ENCODE measurements at places on chromosomes 13 and 19.

- no peak for DNase-seq
Observed at GRCh38 chr19:46978171-46978869, 41.3 kb upstream of the NPAS1 start.

GRCh38 chr13:63041640-63042414 is 1626.2 kb upstream of the PCDH20 start:
- DNase-seq = no peak

DNA sequence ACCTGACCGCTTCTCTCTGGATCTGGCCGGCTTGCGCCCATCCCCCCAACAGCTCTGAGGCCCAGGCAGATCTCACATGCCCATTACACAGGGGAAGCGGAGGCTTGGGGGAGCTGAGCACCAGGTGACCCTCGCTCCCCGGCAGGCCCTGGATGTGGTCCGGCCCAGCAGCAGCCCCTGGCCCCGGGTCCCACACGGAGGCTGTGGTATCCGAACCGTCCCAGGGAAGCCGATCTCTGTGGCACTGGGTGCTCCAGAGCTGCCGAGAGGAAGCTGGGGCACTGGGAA is 27.7 kb downstream of the SBNO2 start:
- DNase-seq = no peak

GRCh38 chr13:83831796-83832195 is 50.5 kb downstream of the SLITRK1 start:
- DNase-seq = no peak

- DNase-seq = peak; percentile 69
Observed at GRCh38 chr19:48492925-48493717, 18.5 kb downstream of the LMTK3 start.

GRCh38 chr13:22287343-22287920 is 616.6 kb downstream of the FGF9 start:
- no peak for DNase-seq

- no peak for DNase-seq
Observed at GRCh38 chr19:28468701-28469459, 744.1 kb downstream of the UQCRFS1 start.

DNA sequence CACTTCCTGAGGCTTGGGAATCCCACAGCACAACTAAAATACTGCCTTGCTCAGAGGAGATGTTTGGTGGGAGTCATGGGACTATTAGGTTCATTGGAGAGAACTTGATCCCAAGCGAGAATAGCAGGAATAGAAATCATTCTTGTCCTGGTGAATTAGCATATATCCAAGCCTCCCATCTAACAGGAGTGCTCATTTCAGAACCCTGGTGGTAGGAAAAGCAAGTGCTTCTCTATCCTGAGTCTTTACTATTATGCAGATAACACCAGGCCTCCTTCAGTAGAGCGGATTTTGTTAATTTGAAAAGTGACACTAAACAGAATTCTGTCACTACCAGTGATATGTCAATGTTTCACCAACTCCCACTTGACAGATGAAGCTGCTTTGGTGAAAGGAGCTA is 199.5 kb downstream of the ATP8A2 start:
- DNase-seq = no peak

GRCh38 chr13:46059405-46059804 is 6.9 kb upstream of the ZC3H13 start:
- DNase-seq = no peak

- no peak for DNase-seq
Observed at GRCh38 chr19:11064831-11065303, 24.4 kb upstream of the LDLR start.

- DNase-seq = no peak
Observed at GRCh38 chr19:8655340-8655709, 24.9 kb downstream of the NFILZ start.

DNA sequence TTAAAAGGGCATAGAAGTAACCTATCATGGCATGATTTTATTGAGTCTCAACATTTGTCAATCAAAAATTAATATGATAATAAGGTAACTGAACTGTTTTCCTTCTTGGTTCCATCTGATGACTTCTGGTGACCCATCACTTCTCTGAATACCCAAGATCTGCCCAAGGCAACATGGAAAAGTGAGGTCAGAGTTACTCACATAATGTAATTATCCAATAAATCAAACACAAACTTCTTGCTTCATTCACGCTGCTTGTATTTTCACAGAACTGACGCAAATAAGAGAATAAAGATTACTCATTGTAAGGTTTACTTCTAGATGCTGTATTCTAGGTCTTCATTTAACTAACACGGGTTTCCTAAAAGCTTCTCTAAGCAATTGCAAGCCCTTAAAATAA is 361.6 kb downstream of the RBM26 start:
- DNase-seq = no peak

DNA sequence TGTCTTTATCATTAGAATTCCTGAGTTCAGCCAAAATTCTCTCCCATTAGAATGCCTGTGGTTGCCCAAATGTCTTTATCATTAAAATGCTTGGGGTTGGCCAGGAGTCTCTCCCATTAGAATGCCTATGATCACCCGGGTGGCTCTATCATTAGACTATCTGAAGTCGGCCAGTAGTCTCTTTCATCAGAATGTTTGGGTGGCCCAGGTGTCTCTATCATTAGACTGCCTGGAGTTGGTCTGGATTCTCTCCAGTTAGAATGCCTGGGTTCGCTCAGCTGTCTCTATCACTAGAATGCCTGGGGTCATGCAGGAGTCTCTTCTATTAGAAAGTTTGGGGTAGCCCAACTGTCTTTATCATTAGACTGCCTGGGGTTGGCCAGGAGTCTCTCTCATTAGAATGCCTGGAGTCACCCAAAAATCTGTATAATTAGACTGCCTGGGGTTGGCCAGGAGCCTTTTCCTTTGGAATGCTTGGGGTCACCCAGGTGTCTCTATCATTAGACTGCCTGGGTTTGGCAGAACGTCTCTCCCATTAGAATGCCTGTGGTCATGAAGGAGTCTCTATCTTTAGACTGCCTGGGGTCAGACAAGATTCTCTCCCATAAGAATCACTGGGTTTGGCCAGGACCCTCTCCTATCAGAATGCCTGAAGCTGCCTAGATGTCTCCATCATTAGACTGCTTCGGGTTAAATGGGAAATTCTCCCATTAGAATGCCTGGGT is 1478.3 kb downstream of the UQCRFS1 start:
- no peak for DNase-seq

DNA sequence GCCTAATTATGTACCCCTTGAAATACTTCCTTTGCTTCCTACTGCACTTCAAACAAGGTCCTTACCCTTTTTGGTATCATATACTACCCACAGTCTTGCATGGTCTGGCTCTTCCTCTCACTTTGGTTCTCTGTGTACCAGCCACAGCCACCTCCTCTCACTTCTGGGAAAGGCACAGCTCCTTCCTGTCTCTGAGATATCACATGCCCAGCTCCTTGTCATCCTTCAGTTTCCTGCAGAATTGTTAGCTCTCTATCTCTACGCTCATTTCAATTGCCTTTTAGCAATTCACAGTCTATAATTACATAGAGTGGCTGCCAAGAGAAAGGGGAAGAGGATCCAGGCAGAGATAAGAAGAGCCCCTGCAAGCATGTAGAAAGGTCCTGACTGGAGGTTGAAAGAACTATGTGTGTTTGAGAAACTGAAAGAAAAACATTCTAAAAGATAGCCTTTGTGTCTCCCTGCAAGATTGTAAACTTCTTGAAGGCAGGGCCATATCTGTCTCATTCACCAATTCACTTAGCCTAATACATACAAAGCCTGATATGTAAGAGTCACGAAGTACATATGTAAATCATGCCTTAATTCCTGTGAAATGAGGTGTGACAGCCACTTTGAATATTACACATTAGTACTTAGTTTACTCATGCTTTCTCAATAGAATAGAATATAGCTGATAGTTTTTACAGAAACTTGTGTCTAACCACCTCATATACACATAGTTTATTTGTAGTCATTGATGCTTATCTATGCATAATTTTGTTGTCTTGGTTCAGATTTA is 933.1 kb downstream of the DIAPH3 start:
- no peak for DNase-seq

- no peak for DNase-seq
Observed at GRCh38 chr19:54803410-54803809, at the start of gene KIR2DL4. Gene KIR2DL4, plus strand, starts transcription at chr19:54803610. Its CDS starts 42 bp downstream, at chr19:54803652.

DNA sequence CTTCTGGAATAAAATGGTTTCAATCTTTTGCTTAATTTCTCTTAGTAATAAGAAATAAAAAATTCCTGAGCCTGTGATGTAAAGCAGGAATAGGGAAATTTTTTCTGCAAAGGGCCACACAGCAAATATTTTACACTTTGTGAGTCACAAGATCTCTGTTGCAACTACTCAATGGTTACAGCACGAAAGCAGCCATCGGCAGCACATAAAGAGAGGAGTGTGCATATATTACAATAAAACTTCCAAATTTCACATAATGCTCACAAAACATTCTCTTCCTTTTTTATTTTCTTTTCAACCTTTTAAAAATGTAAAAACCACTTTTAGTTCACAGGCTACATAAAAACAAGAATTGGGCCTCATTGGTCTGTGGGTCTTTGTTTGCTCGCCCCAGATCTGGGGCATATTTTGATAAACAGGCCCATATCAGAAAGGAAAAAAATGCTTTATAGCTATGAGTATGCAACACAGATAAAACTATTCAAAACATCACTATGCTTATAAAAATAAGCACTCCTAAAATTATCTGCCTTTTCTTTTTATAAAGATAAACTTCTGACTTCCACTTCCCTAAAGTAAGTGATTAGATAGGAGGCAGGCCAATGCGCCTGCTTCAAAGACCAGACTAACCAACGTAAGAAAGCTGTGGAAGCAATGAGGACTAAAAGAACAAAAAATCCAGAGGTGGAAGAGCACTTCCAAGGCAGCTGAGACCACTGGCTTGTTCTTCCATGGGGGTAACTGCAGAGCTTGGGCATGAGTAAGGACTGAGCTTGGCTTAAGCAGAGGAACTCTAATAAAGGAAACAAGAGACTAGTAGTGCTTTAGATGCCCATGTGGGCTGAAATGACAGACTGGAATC is 26.5 kb downstream of the MYCBP2 start:
- no peak for DNase-seq

DNA sequence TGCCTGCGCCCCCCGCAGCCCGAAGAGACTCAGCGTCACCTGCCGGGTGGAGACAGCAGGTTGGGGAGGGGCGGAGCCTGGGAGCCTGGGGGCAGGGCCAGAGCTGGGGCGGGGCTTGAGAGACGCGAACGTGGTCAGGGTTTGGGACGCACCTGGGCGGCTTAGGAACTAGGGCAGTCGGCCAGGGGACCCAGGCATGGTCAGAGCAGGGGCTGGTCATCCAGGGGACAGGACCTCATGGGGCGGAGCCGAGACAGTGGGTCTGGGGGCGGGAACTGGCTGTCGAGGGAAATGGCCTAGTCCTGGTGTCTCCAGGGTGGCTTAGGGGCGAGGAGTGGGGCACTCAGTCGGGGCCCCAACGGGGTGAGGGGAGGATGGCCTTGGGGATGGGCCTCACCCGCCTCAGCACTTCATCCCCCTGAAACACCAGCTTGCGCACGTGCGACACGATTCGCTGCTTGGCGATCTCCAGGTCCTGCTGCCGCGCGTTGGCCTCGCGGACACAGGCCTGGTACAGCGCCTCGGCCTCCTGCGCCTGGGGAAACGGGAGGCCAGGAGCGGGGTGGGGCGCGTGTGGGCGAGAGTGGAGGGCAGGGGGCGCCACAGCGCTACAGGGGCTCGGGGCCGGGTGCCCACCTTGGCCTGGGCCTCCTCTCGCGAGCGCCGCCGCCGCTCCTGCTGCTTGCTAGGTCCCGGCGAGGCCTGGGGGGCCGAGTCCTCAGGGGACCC is 5.8 kb downstream of the GMIP start:
- no peak for DNase-seq

DNA sequence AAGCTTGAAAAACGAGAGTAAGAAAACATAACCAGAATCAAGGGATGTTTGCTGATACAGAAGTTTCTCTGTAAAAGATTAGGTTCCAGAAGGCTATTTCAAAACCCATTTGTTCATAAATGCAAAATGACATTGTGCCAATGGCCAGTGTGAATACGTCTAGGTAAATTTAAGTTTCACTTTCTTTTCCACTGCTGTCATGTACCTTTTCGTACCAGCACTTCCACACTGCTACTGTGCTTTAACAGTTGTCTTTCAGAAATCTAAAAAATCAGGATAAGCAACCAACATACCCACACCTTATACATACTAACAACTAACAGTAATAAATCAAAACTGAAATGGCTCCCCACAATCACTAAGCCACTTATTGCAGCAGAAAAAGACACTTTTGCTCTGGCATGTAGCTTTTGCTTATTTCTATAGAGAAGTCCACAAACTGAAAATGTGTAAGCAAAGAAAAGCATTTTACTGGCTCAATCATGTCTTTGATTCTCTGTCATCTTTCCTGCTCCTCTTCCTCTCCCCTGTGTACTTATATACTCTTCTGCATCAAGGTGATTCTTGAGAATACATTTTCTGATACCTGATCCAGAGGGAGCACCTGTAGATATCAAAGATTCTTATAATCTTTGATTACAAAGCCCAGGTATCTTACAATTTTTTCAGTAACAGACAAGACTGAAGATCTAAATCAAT is 34.3 kb downstream of the ELF1 start:
- no peak for DNase-seq

DNA sequence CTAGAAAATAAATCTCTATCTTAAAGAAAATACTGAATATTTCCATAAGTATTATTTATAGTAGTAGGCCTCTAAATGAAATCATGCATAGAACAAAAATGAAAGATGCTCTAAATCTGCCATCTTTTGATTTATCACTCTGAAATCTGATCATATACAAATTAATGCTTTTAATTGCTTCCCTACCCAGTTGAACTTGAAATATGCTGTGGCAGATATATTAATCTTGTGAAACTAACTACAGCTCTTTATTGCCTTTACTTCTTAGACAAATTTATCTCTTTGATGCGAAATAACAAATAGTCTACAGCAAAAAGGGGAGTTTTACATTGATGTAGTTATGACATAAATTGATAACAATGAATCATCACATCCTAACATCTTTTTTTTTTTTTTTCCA is 510.7 kb upstream of the SLITRK6 start:
- DNase-seq = no peak

DNA sequence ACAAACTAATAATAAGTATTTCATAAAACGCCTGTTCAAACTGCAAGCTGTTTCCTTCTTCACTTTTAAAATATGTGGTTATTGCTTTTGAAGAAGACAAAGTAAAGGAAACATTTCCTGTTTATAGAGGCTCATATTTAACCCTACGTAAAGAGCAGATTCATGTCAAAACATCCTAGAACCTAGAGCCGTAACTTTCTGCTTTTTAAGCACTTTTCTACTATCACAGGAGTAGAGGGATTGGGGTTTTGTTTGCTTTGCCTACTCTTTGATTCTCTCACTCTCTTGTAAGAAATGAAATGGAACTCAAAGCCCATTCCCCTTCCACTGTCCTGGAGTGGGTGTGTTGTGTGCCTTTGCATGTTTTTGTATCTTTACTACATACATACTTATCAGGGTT is 54.0 kb upstream of the GPR183 start:
- DNase-seq = no peak
